ENCODE measurements at places on chromosomes 2 and 18. TPM values are rescaled to one million over a fixed set of nuclear protein-coding genes. Genes with fewer than 3 reads are reported as not detected.

The C2orf74 gene
- 1.7 TPM for total RNA-seq

The DUSP19 gene
- total RNA-seq: 1.9 TPM

The DNAH6 gene
- under 0.01 TPM for total RNA-seq

The UBE2F gene
- total RNA-seq: 94.2 TPM

The SLC23A3 gene
- total RNA-seq: 0.65 TPM

The TMEM247 gene
- not detected for total RNA-seq

The ING5 gene
- 18.8 TPM for total RNA-seq

The CYP27A1 gene
- total RNA-seq: 18.2 TPM
